NCI-H524 (cell line): ENCODE measurements at places on chromosomes 11 and 22.

GRCh38 chr22:42752912-42753311 lies 32.2 kb upstream of the A4GALT start:
- no peak for DNase-seq

- no peak for DNase-seq
Observed at GRCh38 chr11:110513846-110514437, 84.2 kb downstream of the FDX1 start.

- no peak for DNase-seq
Observed at GRCh38 chr11:69396051-69396947, 85.2 kb upstream of the LINC01488 start.

- DNase-seq: no peak
Observed at GRCh38 chr11:23288003-23288783, 427.9 kb upstream of the CCDC179 start.

- no peak for DNase-seq
Observed at GRCh38 chr11:110874437-110875030, 162.3 kb upstream of the ARHGAP20 start.

GRCh38 chr22:49540084-49540912 lies 287.4 kb downstream of the BRD1 start:
- DNase-seq: no peak

DNA sequence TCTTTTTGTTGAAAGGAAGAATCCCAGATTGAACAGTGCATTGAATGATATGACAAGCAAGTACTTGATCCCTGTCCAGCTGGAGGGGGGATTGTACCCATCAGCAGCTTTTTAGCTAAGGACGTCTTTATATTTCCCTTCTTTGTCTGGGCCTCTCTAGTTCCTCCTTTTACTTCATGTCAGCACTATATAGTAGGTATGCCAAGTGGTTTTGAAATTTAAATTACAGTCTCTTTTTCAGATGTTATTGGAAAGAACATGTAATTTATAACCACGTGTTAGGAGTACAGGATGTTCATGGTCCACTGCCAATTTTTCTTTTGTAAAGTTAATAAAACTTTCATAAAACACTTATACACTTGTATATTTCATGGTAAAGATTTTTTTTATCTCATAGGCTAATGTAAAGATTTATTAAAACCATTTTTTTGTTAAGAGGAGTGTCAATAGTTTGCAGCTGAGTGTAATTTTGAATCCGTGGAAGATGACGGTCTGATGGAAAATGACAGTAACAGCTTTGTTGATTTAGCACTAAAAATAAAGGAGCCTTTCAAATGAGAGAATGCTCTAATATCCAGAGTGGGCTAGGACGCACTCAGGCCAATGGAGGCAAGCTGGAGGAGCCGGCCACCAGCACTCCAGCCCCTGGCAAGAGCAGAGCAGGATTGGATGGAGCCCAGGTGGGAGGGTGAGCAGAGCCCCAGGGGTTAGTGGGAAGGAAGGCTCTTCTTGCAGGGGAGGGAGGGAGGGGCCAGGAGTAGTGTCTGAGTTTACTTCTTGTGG lies 488.3 kb downstream of the INSC start:
- no peak for DNase-seq

- DNase-seq: no peak
Observed at GRCh38 chr11:91219535-91219934, 996.7 kb upstream of the CHORDC1 start.

- no peak for DNase-seq
Observed at GRCh38 chr22:21754523-21754922, 18.9 kb upstream of the YPEL1 start.

DNA sequence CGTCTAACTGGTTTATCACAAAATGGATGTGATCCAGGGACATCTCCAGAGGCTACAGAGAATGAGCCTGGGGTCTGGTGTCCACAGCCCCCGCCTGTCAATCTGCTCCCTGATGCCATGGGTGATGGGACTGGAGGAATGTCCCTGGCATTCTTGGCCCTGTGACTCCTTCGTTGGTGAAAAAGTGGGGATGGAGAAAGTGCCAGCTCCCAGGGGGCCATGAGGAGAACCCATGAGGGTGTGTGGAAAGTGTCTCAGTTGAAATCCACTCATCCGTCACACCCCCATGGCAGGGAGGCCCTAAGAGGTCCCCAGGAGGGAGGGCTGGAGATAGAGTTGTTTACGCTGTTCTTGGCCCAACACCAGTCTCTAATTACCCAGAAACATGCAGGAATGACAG lies 322.0 kb downstream of the CTTN start:
- no peak for DNase-seq

DNA sequence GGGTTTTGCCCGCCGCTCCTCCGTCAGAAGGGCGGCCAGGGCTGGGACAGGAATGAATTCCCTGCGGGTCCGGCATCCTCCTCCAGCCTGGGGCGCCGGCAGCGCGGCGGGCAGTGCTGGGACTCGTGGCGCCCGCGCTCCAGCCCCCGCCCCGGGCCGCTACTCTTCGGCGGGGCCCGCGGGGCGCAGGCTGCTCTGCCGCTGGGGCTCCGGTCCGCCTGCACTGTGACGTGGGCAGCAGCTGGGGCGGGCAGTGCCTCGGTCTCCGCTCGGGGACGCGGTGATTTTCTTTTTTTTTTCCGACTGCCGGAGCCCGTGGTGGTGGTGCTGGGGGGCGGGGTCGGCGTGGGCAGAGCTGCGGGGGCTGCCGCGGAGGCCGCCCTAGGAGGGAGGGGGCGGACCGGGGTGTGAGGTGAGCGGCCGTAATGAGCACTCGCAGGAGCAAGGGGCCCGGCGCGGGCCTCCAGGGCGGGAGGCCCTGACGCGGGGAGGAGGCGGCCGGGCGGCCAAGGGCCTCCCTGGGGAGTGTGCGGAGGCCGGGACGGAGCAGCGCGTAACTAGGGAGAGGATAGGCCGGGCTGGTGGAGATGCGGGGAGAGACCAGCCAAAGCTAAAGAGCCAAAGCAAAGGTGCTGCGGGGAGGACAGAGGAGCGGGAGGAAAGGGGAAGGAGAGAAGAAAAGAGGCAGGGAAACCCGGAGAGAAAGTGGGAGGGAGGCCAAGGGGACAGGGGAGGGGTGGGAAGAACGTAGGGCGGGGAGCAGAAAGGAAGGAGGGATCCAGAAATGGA lies 73.3 kb upstream of the ZBED5 start:
- DNase-seq: peak; percentile 59

DNA sequence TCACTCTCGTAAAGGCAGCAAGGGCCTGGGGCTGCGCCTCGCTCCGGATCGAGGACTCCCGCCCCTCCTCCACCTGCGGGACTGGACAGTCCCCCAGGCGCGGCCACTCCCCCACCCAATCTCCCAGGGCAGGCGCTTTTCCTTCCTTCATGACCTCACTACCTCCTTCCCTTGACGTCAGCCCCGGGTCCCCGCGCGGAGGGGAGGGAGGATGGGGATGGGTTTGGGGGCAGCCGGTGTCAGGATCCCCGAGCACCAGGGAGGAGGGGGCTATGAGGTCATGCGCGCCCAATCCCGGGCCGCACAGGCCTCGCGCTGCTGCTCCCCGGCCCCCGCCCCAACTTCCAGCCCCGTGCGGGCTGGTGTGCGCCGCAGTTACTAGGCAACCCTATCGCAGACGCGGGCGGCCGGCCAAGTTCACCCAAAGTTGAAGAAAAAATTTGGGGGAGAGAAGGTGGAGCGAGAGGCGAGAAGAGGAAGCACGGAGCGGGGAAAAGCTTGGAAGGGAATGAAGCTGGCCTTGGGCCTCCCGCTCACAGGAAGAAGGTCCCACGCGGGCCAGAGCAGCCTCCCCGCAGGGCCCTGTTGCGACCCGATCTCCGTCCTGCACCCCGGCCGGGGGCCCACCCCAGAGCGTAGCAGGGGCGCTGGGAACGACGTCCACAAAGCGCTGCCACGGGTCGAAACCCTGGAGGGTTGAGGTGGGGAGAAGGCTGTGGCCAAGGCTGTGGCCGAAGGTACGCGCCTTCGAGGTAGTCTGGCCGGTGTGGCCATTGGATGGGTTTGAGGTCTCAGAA lies 8.3 kb downstream of the WT1 start:
- DNase-seq: peak; percentile 18

DNA sequence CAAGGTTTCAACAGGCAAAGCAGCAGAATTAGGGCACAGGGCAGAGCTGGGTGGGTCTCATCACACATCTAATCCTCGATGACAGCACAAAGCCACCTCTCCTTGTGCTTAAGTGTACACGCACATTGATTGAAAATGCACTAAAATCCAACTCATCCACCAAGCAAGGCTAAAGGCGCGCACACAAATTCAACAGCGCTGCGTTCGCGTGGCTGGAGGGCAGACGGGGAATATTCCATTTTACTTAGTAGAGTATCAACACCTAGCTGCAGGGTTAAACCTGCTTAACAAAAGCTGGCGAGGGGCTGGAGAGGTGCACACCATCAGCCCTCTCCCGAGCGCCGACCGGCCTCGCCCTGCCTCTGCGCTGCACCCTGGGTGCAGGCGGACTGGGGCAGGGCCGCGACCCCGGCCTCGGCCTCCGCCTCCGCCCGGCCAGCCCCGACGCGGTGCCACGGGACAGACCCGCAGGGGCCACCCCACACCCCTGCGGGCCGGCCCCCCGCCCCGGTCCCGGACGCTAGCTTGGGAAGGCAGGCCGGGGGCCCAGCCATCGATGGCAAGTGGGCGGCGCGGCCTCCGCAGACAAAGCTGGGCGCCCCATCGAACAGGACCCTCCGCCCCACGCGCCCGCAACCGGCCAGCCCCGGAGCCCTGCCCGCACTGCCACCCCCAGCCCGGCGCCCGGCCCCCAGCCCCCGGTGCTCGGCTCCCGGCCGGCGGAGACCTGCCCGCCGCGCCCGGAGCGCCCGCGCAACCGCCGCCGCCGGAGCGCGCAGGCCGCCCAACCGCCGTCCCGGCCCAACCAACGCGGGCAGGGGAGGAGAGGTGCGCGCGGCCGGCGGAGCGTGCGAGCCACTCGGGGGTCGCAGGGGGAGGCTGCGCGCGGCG lies 929 bp downstream of the PRDM10 start:
- DNase-seq: no peak

- DNase-seq: no peak
Observed at GRCh38 chr22:43488031-43488866, 76.4 kb downstream of the MPPED1 start.

GRCh38 chr11:9141186-9141585 lies 49.8 kb upstream of the SCUBE2 start:
- no peak for DNase-seq

GRCh38 chr11:90701716-90702115 lies 478.9 kb upstream of the CHORDC1 start:
- no peak for DNase-seq

- no peak for DNase-seq
Observed at GRCh38 chr11:83543706-83544439, 257.7 kb upstream of the CCDC90B start.

DNA sequence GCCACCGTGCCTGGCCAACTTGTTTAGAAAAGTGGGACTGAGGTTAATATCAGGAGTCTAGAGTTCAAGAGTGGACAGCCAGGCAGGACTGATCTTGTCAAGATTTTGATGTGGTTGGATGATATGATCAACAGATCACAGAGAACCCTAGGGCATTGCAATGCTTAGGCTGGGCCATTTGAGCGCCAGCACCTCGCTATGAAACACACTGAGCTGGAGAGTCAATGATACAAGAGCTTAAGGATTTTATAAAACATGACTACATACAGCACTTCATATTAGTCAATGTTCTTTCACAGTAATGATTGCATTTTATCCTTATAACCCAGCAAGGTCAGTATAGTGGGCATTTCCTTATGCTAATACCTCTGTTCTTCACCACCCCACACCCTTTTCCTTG lies 15.4 kb upstream of the PEX26 start:
- no peak for DNase-seq

- DNase-seq: no peak
Observed at GRCh38 chr11:113091481-113091780, 130.2 kb downstream of the NCAM1 start.

- no peak for DNase-seq
Observed at GRCh38 chr11:45390407-45390806, 104.3 kb upstream of the SYT13 start.
